Astrocyte (in vitro differentiated cells and primary cell): ENCODE measurements at places on chromosomes 2 and 18. TPM values are rescaled to one million over a fixed set of nuclear protein-coding genes. Genes with fewer than 3 reads are reported as not detected.

The RUFY4 gene
- not detected in 2 replicates for total RNA-seq

The C1QL2 gene
- 0.20 TPM in 1 of 2 replicates, not detected in the other for total RNA-seq

The RGPD3 gene
- 0.10 and 0.16 TPM in 2 replicates for total RNA-seq

The CNTNAP5 gene
- total RNA-seq, result 0.30 TPM in 1 of 2 replicates, not detected in the other

The ROCK2 gene
- total RNA-seq, result 39.4 and 45.1 TPM in 2 replicates

GRCh38 chr18:43093646-43094045 is 21.8 kb downstream of the RIT2 start:
- H3K36me3 ChIP-seq, result no peaks in the 10 kb centered on the region
- DNase-seq, result no peak
- no peaks in the 10 kb centered on the region for H3K4me1 ChIP-seq
- H3K4me3 ChIP-seq, result no peak overlapping the region

GRCh38 chr2:197296835-197297234 is 13.7 kb downstream of the ANKRD44 start:
- no peaks in the 10 kb centered on the region for H3K36me3 ChIP-seq
- no peak for DNase-seq
- H3K27me3 ChIP-seq, result no peaks in the 10 kb centered on the region
- H3K27ac ChIP-seq, result no peak overlapping the region

DNA sequence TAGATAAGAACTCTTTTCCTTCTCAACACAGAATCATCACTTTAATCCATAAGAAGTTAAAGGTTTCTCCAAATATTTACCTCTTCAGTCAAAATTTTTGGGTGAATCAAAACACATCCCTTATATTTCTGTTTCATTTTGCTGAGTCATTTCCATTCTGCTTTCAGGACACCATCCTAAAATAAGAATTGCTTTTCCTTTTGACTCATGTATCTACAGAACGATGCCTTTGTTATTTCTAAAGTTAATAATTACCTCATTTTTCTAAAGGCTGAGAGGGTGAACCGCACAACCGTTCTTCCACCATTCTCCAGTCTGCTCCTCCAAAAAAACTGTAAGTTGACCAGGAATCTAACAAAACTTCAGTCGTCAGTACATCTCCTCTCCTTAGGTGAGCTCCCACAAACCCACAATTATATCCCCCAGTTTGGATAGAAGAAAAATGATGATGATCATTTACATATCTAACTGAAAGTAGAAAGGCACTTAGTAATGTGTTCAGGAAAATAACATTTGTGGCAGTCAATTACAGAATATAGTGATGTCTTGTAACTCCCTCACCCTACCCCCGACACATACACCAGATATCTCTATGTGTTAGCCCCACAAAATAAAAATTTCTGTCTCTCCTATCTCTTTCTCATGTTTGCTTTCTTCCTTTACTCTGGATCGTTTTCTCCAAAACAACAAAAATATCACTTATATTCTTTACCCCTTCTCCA is 162.5 kb downstream of the RAD51AP2 start:
- H3K27me3 ChIP-seq, result no peaks in the 10 kb centered on the region
- peak overlapping the region; percentile 29 for H3K27ac ChIP-seq
- peak; percentile 54 for DNase-seq
- H3K4me1 ChIP-seq, result no peaks in the 10 kb centered on the region
- H3K4me3 ChIP-seq, result no peak overlapping the region

GRCh38 chr18:75070625-75071483 is 138.1 kb downstream of the PTGR3 start:
- peak; percentile 84 for DNase-seq
- peaks cover 16% of the 10 kb centered on the region for H3K4me1 ChIP-seq
- no peaks in the 10 kb centered on the region for H3K27me3 ChIP-seq
- no peaks in the 10 kb centered on the region for H3K36me3 ChIP-seq
- peak overlapping the region; percentile 64 for H3K27ac ChIP-seq

DNA sequence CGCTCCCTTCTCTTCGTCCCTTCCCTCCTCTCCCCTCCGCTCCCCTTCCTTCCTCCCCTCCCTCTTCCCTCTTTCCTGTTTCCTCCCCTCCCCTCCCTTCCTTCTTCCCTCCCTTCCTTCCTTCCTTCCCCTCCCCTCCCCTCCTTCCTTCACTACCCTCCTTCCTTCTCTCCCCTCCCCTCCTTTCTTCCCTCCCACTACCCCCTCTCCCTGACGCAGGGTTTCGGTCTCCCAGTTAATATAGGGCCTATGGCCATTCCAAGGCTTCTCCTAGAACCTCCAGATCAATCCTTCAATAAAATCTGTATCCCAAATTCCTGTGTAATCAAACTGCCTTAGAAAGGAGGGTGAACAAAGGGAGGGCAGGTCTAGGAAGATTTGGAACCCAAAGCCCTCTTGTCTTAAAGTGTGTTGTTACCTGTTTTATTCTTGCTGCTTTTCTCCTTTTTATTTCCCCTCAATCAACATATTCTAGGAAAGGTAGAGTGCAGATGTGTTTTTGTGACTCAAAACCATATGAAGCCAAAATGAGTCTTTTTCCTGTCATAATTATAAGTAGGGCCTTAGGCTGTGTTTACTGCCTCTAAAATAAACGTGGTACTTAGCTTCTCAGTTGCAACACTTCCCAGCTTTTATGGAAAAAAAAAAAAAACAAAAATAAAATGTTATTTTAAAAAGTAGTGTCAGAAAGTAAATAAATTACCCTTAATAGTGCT is 53.7 kb downstream of the GPD2 start:
- peaks cover 2% of the 10 kb centered on the region for H3K36me3 ChIP-seq
- H3K4me1 ChIP-seq, result peaks cover 4% of the 10 kb centered on the region
- no peaks in the 10 kb centered on the region for H3K27me3 ChIP-seq
- no peak overlapping the region for H3K27ac ChIP-seq

DNA sequence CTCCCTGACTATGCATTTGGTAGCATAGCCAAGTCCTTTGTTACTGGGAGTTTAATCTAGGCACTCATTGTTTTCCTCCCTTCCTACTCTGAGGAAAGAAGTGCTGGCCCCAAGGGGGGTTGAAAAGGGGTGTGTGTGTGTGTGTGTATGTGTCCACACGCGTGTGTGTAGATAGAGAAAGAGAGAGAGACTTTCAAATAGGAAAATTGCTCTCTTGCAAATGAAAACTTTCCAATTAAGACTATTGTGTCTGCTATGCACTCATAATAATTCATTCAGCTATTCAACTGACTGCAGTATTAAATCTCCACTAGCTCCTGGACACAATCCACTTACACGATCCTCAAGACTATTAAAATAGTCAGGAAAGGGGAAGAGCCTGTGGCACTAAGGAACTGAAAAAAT is 92.9 kb upstream of the CSRNP3 start:
- no peaks in the 10 kb centered on the region for H3K27me3 ChIP-seq
- H3K36me3 ChIP-seq, result no peaks in the 10 kb centered on the region
- H3K4me1 ChIP-seq, result no peaks in the 10 kb centered on the region
- DNase-seq, result no peak

DNA sequence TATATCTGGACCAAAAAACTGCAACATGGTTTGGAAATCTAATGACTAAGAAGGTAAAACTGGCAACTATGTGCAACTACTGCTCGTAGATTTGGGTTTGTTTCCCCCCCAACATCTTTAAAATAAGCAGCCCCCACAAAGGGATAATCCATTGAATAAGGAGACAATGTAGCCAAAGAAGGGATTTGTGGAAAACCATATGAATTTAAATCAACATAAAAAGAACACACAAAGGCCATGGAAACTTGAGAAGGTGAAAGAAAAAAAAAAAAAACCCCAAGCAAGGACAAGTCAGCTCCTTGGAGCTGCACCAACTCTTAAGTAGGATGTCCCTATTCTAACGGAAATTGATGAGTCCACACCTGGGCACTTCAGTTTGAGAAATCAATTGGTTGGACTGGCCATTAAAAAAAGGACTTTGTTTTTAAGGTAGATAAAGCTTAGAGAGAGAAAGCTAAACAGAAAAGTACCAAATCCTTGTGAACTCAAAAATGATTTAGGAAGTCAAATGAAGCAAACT is 53.7 kb upstream of the ST8SIA5 start:
- H3K36me3 ChIP-seq, result no peaks in the 10 kb centered on the region
- DNase-seq, result no peak
- no peaks in the 10 kb centered on the region for H3K27me3 ChIP-seq
- H3K27ac ChIP-seq, result no peak overlapping the region
- no peak overlapping the region for H3K4me3 ChIP-seq
- H3K4me1 ChIP-seq, result no peaks in the 10 kb centered on the region

- H3K4me3 ChIP-seq, result peak within 1 kb of the TSS; percentile 81
- H3K27me3 ChIP-seq, result no peaks in the 10 kb centered on the region
- no peaks in the 10 kb centered on the region for H3K36me3 ChIP-seq
- peak within 1 kb of the TSS; percentile 64 for H3K27ac ChIP-seq
- DNase-seq, result no peak
These were observed at the start of gene MTA3 for GRCh38 chr2:42568401-42569115. Gene MTA3, plus strand, starts transcription at chr2:42568632. Its CDS starts 114 bp downstream, at chr2:42568746.

GRCh38 chr2:36562973-36563532 is 34.9 kb downstream of the FEZ2 start:
- no peak overlapping the region for H3K4me3 ChIP-seq
- H3K36me3 ChIP-seq, result peaks cover 15% of the 10 kb centered on the region
- no peaks in the 10 kb centered on the region for H3K27me3 ChIP-seq
- peaks cover 52% of the 10 kb centered on the region for H3K4me1 ChIP-seq
- peak overlapping the region; percentile 95 for H3K27ac ChIP-seq
- peak; percentile 27 for DNase-seq

DNA sequence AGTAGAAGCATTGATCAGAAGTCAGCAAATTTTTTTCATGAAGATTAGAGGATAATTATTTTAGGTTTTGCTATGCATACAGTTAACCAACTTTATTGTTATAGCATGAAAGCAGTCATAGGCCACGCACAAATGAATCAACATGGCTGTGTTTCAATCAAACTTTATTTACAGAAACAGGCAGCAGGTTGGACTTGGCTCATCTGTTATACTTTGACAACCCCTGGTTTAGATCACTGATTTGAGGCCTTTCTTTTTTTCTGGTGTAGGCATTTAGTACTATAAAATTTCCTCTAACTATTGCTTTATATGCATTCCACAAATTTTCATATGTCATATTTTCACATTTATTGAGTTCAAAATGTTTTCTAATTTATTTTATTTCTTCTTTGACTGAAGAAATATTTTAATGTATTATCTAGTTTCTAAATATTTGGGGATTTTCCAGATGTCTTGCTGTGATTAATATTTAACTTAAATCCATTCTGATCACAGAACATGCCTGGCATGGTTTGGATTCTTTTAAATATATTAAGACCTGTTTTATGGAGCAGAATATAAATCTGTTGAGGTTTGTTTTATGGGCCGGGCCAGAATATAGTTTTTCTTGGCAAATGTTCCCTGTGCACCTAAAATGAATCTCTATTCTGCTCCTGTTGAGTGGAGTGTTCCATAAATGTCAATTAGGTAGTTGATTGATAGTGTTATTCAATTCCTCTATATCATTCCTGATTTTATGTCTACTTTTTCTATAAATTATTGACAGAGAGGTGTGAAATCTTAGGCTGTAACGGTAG is 116.3 kb upstream of the KLHL29 start:
- no peak overlapping the region for H3K27ac ChIP-seq
- H3K4me1 ChIP-seq, result no peaks in the 10 kb centered on the region
- H3K4me3 ChIP-seq, result no peak overlapping the region
- no peak for DNase-seq
- no peaks in the 10 kb centered on the region for H3K27me3 ChIP-seq

DNA sequence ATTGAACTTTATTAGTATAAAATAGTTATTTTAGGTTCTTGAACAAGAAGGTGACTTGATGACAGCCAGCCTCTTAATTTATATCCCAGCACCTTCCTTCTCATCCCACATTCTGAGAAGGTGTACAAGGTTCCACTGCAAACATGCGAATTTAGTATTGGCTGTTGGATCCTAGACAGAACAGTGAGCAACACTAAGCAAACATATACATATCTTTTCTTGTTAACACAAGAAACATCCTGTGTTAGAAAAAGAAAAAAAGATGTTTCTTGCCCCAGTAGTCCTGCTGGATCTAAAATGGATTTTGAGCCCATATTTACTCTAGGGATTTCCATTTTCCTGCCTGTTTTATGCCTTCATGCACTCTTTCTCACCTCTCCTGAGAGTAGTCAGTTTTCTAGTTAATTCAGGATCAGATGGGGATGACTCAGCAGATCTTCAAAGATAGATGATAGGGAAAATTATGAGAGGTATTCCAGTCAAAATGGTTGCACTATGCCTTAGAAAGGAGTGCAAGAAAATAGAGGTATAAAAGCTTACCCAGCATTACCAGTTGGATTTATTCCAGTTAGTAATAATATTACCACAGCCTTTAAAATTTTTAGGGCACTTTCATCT is 336.5 kb downstream of the MEIS1 start:
- no peak overlapping the region for H3K4me3 ChIP-seq
- no peaks in the 10 kb centered on the region for H3K27me3 ChIP-seq
- no peaks in the 10 kb centered on the region for H3K4me1 ChIP-seq
- no peak overlapping the region for H3K27ac ChIP-seq
- H3K36me3 ChIP-seq, result no peaks in the 10 kb centered on the region

DNA sequence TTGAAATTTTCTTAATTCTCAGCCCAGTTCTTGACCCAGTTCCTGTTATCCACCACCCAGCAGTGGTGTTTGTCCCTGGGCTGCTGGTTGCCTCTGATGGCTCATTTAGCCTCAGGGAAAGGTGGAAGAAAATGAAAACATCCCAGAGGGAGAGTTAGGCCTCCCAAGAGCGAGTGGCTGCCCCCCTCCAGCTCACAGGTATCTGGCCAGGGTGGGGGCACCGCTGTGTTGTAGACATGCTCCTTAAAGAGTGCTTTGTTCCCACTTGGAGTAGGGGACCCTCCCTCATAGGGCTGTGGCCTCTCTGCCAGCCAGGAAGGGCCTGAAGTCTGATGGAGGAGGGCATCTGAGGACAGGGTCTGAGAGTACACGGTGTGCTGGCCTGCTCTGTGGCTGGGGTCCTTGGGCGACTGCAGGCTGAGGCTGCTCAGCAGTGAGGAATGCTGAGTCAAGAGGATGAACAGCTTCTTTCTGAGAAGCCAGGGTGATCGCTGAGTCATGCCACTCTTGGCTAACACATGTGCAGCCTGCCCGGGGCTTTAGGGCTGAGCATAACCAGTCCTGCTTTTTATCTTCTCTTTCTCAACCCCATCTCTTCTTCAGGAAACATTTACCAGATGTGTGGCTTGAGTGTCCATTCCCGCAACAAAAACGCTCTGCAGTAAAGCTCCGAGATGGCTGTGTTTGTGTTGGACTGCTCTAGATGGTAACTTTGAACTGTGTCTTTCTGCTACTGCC is 72.3 kb downstream of the IL1R2 start:
- DNase-seq, result peak; percentile 99
- H3K36me3 ChIP-seq, result no peaks in the 10 kb centered on the region
- H3K27me3 ChIP-seq, result no peaks in the 10 kb centered on the region
- peak overlapping the region; percentile 94 for H3K27ac ChIP-seq
- peak overlapping the region; percentile 34 for H3K4me3 ChIP-seq
- peaks cover 43% of the 10 kb centered on the region for H3K4me1 ChIP-seq

DNA sequence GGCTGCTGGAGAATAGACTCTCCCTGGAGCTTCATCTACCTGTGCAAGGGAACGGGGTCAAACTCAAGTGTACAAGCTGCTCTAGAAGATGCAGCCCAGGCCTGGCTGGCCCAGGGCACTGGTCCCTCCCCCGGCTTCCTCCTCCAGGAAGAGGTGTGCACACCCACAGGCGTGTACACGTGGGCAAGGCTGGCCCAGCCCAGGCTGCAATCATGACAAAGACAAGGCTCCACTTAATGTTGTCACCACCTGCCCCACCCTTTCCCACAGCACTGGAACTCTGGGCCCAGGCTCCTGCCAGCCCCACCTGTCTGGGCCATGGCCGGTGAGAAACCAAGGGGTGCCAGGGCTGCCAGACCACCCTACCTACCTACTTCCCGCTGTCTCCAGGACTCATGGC is 29.6 kb upstream of the ALPP start:
- DNase-seq, result no peak
- H3K36me3 ChIP-seq, result no peaks in the 10 kb centered on the region
- H3K4me3 ChIP-seq, result no peak overlapping the region
- peaks cover 45% of the 10 kb centered on the region for H3K27me3 ChIP-seq
- no peak overlapping the region for H3K27ac ChIP-seq

GRCh38 chr2:211093743-211094303 is 537.4 kb downstream of the CPS1 start:
- H3K4me1 ChIP-seq, result no peaks in the 10 kb centered on the region
- H3K27ac ChIP-seq, result no peak overlapping the region
- DNase-seq, result no peak
- H3K36me3 ChIP-seq, result no peaks in the 10 kb centered on the region
- no peaks in the 10 kb centered on the region for H3K27me3 ChIP-seq
